ENCODE measurements at places on chromosomes 2 and 18.
A peak's percentile ranks its signal among the peaks of the same experiment; 100 is the strongest.

GRCh38 chr2:213320604-213321003, 36.3 kb downstream of the SPAG16 start:
- DNase-seq: no peak

DNA sequence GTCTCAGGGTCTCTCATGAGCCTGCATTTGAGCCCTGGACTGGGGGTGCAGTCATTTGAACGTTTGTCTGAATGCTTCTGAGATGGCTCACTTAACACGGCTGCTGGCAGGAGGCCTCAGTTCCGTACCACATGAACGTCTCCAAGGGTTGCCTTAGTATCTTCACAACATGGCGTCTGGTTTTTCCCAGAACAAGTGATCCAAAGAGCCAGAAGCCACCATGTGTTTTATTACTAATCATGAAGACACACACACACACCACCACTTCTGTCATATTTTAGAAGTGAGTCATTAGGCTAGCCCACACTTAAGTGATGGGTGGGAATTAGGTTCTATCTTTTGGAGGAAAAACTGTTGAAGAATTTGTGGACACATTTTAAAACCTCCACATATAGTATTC, 15.0 kb upstream of the MYO1B start:
- no peak for DNase-seq

DNA sequence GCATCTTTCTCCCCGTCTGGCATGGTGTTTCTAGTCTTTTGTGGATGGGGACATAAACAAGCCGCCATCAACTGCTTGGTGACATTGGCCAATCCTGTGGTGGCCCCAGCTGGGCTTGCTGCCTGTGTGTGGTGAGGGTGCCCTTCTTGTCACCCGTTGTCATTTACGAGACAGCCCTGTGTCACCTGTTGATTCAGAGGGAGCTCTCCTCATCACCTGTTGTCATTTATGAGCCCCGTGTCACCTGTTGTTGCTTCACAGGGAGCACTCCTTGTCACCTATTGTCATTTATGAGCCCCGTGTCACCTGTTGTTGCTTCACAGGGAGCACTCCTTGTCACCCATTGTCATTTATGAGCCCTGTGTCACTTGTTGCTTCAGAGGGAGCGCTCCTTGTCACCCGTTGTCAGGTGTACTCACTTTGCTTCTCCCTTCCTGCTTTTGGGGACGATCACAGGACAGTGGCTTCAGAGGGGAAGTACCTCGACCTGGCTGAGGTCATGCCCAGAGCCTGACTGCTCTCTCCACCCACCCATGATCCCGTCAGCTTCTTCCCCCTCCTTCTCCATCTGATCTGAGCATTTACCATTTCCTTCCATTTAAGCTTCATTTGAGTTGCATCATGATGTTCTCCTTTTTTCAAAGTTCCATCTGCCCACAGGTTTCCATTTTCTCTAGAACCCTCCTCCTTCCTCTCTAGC, 29.1 kb downstream of the HPCAL1 start:
- no peak for DNase-seq

DNA sequence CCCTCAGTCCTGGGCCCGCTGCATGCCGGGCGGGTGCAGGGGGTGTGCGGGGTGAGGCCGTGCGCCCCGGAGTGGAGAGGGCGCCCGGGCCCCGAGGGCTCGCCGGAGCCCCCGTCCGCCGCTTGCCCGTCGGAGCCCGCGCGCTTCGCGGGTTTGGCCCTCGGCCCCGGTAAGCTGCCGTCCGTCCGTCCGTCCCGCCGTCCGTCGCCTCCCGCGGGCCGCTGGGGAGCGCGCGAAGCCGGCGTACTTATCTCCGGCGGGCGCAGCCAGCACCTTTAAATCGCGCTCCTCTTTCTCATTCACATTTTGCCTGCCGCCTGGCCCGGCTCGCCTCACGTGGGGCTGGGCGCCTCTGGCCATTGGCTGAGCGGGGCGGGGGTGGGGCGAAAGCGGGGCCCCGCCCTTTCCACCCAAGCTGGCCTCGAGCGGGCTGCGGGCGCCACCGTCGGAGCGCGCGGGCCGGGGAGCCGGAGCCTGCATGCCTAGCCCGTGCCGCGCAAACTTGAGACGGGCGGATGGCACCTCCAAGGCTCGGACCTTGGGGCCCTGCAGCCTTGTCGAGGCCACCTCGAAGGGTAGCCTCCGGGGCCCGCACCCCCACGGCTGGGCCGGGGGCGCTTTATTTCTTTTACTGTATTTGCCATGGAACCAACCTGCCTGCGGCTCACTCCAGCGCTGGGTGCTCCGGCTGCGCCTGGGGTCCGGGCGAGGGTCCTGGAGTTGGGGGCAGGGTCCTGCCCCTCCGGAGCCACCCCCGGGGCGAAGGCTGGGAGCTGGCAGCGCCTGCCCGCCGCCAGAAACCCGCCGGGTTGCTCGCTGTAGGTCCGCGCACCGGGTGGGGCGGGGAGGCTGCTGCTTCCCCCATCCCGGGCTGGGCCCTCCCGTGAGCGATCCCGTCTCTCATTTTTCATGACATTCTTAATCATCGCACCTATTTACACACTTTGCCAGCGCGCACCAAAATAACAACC, at the start of gene GBX2:
GBX2 (minus strand) TSS at position 277 of the 971 bp plus-strand sequence. CDS start 415 bp downstream, outside the sequence.
- DNase-seq: peak; percentile 62

DNA sequence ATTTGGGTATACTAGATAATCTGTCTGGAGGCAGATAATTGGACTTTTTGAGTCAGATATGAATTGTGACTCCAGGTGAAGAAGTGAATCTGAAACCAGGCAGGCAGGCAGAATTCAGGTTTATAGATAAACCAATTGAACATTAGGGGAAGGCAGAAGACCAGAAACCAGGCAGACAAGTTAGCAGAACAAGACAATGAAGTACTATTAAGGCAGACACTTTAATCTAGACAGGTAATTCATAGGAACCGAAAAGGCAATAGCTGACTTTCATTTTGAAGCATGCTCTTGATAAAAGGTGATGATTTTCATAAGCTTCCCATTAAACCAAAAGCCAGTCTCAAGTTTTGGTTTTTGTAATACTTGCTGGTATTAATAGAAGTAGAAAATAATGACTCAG, 19.3 kb upstream of the SLC4A10 start:
- DNase-seq: no peak

- no peak for DNase-seq
These were observed 77.1 kb upstream of the CHRNA1 start for GRCh38 chr2:174841350-174841749.

GRCh38 chr2:165609672-165610071, 140.2 kb downstream of the CSRNP3 start:
- no peak for DNase-seq

DNA sequence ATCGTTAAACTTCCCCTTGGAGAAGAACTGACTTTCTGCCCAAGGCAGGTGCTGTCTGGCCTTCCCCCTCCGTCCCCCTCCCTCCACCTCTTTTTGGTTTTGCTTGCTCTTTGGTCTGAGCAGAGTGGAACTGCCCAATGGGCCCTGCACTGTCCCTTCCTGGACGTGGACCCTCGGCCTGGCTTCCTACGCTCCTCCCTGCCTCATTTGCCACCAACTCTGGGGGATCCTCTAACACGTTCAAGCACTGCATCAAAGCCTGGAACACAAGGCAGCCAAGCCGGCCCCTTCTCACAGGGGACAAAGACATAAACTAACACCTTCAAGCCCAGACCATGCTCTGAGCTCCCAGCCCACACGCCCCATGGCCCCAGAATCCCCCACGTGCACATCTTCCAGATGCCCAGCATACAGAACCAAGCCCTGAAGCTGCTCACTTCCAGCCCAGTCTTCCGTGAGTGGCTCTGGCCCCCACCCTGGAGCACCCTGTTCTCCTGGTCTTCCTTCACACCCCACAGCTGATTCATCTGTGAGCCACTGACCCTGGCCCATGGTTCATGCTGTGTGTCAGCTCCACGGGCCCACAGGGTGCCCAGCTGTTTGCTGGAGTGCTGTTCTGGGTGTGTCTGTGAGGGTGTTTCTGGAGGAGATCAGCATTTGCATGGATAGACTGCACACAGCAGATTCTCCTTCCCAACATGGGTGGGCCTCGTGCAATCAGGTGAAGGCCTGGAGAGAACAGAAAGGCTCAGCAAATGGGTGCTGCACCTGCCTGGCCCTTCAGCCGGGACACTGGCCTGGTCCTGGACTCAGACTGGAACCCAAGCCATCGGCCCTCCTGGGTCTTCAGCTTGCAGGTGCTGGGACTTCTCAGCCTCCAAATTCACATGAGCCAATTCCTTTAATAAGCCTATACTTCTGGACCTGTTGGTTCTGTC, 247.1 kb upstream of the SALL3 start:
- DNase-seq: no peak

Data from left ventricle myocardium superior (tissue), 1 donor.